Smooth muscle cell of the coronary artery (primary cell): ENCODE measurements at places on chromosomes 3 and 15. TPM values are rescaled to one million over a fixed set of nuclear protein-coding genes. Genes with fewer than 3 reads are reported as not detected.

The CPNE4 gene
- not detected in 2 replicates for total RNA-seq

The FBXO40 gene
- total RNA-seq, result not detected in 2 replicates

The MSL2 gene
- total RNA-seq, result 2.9 and 7.3 TPM in 2 replicates

The NANOGP8 gene
- total RNA-seq, result not detected in 2 replicates

The TNFAIP8L3 gene
- 10.2 and 16.5 TPM in 2 replicates for total RNA-seq

The STOML1 gene
- 7.8 and 18.5 TPM in 2 replicates for total RNA-seq

The FRMD4B gene
- 0.70 and 3.2 TPM in 2 replicates for total RNA-seq

The PAQR5 gene
- total RNA-seq, result 0.15 and 0.23 TPM in 2 replicates

The CYP8B1 gene
- total RNA-seq, result not detected in 2 replicates

The DNASE1L3 gene
- 0.12 TPM in 1 of 2 replicates, not detected in the other for total RNA-seq

The ZNF501 gene
- total RNA-seq, result 3.8 and 5.5 TPM in 2 replicates

The NGLY1 gene
- total RNA-seq, result 16.1 and 23.3 TPM in 2 replicates

The PLA2G4E gene
- not detected in 2 replicates for total RNA-seq
